Smooth muscle cell of the brain vasculature (primary cell): ENCODE measurements at places on chromosomes 16 and 17.

DNA sequence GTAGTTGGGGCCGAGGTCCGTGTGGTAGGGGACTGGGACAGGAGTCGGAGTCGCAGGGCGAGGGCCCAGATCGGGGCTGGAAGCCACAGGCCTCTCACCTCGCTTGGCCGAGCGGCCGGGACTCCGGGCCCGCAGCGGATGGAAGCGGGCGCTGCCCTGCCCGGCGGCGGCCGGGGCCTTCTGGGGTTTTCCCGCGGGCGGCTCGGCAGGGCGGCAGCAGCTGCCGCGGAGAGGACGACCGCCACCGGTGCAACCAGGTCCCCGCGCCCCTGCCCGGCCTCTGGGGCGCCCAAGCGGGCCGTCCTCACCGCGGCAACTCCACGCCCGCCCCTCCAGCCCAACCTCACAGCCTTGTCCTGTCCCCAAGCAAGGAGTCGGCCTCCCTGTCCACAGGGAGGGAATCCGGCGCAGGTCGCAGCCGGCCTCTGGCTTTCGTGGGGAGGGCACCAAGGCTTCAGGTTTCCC is 15.6 kb upstream of the UTP6 start:
- DNase-seq, result no peak

DNA sequence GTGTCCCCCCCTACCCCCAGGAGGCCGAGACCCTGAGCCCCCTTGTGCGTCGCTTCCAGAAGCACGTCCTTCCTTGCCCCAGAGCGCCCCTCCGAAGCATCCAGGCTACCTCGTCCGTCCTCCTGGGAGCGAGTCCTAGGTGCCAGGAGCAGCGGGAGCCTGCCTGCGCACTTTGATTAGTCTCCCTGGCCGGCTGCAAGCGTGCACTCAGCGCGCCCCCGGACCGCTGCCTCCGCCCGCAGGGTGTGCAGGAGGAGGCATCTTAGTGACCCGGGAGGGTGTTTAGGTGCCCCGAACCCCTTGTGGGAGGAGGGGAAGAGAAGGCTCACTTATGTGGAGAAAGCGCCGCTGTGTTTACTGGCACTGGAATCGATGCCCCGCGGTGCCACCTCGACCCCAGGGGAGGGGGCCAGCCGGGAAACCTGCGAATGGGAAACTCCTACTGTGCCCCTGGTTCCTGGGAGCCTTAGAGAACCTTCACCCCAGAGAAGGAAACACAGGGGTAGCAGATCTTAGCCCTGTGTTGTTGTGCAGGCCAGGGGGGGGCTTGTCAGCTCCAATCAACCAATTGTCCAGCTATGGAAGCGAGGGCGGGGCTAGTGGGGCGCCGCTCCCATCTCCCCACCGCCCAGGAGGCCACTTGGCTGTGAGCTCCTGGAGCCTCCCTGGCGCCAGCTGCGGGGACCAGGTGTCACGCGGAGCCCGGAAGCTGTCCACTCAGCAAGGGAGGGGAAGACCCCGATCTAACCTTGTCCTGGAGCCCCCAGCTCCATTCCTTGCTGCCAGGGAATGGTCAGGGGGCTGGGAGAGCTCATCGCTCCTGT is 922.8 kb upstream of the EEF2KMT start:
- no peak for DNase-seq

- peak; percentile 81 for DNase-seq
Measured at GRCh38 chr17:1787301-1787902, 25.5 kb downstream of the SERPINF1 start.

- no peak for DNase-seq
Measured at GRCh38 chr16:67857547-67858233, 10.2 kb upstream of the CENPT start.

DNA sequence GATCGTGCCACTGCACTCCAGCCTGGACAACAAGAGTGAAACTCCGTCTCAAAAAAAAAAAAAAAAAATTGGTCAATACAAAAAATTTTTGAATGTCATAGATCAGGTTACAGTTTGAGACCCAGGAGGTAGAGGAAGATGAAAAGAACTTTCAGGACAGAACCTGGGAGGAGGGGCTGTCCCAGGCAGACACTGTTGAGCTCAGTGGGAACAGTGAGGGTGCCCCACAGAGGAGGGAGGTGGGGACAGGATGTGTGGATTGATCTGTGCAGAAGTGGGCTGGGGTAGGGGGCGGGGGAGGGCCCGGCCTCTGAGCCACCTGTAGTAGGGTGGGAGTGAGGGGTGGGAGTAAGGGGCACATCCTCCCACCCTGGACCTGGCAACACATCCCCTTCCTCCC is 58.3 kb downstream of the PRMT7 start:
- DNase-seq, result no peak

- DNase-seq, result no peak
Measured at GRCh38 chr17:38908676-38909181, 16.7 kb upstream of the LASP1NB start.

DNA sequence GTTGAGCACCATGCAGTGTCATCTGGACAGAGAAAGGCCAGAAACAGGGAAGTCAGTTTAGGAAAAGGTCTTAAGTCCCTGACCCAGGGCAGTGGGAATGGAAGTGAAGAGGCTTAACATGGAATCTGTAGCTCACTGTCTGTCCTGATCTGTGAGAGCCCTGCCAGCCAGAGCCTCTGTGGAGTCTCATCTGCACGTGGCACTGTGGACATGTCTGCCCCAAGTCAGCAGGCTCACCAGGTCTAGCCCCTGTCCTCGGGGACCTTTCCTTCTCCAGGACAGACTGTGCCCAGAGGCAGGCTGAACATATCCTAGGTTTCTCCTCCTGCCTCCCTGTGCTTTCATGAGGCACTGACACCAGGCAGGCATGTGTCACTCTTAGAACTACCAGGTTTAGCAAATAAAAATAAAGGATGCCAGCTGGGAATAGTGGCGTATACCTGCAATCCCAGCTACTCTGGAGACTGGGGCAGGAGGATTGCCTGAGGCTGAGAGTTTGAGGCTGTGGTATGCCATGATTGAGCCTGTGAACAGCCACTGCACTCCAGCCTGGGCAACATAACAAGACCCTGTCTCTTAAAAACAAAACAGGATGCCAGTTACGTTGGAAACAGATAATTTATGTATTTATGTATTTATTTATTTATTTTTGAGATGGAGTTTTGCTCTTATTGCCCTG is 22.4 kb downstream of the UNK start:
- no peak for DNase-seq
